Osteocyte (in vitro differentiated cells): ENCODE measurements at places on chromosomes 6 and 20.

DNA sequence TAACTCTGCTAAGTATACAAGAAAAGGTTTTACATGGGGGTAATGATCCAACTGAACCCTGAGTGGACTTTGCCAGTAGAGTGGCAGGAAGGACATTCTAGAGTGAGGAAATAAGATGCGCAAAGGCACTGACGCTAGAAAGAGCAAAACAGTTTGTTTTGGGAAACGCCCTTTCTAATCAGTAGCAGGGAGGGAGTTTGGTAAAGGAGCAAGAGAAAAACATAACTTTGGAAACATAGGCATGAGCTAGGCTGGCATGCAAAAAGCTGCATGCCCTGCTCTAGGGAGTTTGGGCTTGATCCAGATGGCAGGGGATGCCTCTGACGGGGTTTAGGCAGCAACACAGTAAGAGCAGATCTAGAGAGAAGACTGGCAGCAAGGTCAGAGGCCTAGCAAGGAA, 135.2 kb downstream of the DST start:
- DNase-seq = no peak

DNA sequence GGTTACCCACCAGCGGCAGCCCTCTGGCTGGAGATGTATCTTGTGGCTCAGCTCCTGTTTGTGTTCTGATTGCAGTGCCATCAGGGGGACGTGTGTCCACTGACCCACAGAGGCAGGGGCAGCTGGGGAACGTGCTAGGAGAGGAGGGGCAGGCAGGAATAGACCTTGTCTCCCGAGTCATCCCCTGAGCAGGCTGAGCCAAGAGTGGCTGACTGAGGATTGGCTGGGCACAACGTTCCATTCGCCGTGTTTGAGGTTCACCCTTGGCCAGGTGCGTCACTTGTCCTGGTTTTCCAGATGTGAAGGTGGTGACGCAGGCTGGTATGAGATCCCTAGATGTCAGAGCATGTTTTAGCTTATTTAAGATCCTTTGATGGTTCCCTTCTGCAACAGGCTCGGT, 57.7 kb downstream of the ADNP start:
- DNase-seq = no peak

DNA sequence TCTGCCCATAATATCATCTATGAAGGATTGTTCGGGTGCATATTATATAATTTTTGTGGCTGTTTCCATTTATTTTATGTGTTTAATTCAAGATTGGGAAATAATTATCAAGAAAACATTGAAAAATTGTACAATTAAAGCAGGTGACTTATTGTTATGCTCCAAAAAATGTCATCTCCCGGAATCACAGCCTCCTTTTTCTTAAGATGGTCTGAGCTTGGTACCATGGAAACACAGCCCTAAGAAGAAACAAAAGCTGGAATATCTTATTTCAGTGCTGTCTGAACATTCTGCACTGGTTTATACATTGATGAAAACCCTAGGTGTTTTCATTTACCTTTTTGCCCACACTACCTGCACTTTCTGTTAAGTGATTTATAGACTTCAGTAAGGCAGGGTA, 367.2 kb downstream of the ARHGAP18 start:
- DNase-seq = no peak

DNA sequence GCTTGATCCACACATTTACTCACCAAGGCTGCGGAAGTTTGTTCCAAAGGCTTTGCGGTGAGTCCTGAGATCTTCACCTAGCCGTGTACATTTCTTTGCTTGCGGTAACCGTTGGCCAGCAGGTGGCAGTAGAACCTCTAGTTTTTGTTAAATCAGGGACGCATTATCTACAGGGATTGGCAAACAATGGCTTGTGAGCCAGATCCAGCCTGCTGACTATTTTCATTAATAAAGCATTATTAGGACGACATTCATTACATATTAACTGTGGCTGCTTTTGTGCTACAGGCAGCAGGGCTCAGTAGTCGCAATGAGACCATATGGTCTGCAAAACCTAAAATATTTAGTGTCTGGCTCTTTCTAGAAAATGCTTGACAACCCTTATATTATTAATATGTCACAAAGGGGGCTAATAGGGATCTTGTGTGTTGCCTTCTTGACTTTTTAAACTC, 174.1 kb downstream of the DOK5 start:
- peak; percentile 88 for DNase-seq

- DNase-seq = no peak
These were observed 24.7 kb downstream of the PTPRK start for GRCh38 chr6:128495536-128496333.

DNA sequence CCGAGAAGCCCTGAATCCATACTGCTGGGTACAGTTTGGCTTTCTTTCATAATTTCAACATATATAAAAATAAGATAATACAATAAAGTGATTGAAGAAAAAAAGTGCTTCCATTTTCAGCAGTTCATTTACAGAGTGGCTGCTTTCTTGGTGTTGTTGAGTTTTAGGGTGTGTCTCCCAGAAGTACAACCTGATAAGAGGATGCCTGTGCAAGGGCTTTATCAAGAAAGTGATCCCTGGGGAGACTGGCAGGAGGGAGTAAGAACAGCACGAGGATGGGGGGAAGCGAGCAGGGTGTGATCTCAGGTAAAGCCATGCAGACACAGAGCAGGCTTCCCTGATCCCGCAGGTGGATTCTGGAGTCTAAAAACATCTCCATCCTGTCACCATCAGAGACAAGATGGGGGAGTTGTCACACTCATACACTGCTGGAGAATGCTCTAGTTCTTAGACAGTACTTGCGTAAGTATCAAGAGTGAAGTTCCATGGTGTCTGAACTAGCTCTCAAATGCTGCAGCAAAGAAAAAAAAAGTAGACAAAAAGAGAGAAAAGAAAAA, 395.9 kb downstream of the CDH26 start:
- no peak for DNase-seq

DNA sequence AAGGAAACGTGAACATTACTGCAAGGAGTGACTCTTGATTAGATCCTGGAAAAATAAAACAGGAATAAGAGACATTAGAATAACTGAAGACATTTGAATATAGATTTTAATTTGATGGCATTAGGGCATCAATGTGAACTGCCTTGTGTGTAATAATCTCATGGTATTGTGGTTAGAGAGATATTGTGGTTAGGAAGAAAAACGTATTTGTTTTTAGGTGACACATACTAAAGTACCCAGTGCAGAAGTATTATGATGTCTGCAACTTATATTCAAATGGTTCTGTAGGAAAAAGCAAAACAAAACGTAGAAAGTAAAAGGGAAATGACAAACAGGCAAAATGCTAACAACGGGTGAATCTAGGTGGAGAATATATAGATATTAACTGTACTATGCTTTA, 65.9 kb upstream of the OGFRL1 start:
- DNase-seq = no peak
